ELR (cell line): ENCODE measurements at places on chromosomes 1 and 21.
A peak's percentile ranks its signal among the peaks of the same experiment; 100 is the strongest.

DNA sequence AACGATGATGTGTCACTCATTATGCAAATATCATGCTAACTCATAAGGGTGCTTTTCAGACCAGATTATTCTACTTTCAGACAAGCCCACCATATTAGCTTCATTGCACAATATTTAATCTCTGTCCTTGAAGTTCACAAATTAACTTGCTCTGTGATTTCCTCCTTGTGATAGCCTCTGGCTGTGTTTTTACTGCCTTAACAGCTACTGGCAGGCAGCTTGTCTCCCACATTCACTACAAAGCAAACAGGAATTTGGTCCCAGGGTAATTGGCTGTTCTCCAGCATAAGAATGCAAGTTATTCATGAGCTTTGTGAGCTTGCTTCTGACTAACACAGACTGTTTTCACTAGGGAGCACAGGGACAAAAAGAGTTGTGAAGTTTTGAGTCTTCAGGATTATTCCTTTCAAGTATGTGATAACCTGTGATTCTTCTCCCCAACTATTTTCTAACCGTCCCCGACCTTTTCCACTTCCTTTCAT is 87.9 kb upstream of the HMCN1 start:
- peak; percentile 98 for DNase-seq

GRCh38 chr1:98084188-98084587 is 163.4 kb upstream of the DPYD start:
- DNase-seq: no peak

- DNase-seq: peak; percentile 26
Measured at GRCh38 chr1:192516776-192517297, 58.7 kb upstream of the RGS1 start.

GRCh38 chr21:34695434-34695833 is 26.6 kb downstream of the CLIC6 start:
- DNase-seq: no peak

GRCh38 chr1:70101774-70102173 is 103.6 kb downstream of the LRRC40 start:
- no peak for DNase-seq

DNA sequence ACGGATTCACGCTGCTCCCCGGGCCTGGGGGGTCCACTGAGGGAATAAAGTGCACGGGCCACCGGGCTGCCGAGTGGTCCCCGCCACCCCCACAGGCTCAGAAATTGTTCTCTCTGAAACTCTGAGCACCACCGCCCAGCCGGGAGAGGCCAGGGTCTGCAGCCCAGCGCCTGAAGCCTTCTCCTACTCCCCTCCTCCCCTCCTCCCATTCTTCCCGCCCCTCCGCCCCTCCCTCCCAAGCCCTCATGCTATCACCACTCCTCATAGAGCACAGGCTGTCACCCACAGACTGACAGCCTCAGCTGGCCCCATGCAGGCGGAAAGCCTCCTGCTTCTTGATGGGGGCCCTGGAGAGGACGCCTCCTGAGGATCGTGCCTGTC is 707 bp upstream of the GPR153 start:
- DNase-seq: no peak

GRCh38 chr1:17061486-17061885 is 7.7 kb upstream of the SDHB start:
- DNase-seq: no peak

DNA sequence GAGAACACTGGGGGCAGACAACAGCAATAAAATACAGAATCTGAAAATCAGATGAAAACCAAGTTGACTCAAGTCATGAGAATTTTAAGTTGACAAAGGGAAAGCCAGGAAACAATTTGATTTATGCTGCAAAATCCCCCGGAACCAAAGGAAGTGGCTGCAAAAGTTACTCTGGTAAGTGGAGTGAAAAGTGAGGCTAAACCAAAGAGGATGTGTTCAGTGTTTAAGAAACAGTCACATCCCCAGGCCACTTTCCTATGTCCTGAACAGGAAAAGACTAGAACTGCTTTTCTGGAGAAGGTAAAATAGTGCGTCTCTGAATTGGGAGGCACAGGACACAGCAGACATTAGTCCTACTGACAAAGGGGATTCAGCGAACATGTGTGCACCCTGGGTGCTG is 5.9 kb downstream of the TARBP1 start:
- no peak for DNase-seq

- DNase-seq: no peak
Measured at GRCh38 chr1:55329091-55329490, 113.9 kb upstream of the USP24 start.
